ENCODE measurements at places on chromosomes 16 and 17. TPM values are rescaled to one million over a fixed set of nuclear protein-coding genes. Genes with fewer than 3 reads are reported as not detected.

GRCh38 chr17:74150428-74151025, 53.0 kb upstream of the RPL38 start:
- H3K36me3 ChIP-seq = no peaks in the 10 kb centered on the region
- DNase-seq = no peak
- no peak overlapping the region for H3K4me3 ChIP-seq
- no peaks in the 10 kb centered on the region for H3K4me1 ChIP-seq
- H3K27ac ChIP-seq = no peak overlapping the region

GRCh38 chr17:75777296-75777922, 7.2 kb upstream of the UNK start:
- DNase-seq = no peak
- H3K4me1 ChIP-seq = peaks cover 47% of the 10 kb centered on the region
- peak overlapping the region; percentile 90 for H3K4me3 ChIP-seq
- no peaks in the 10 kb centered on the region for H3K27me3 ChIP-seq

The CHAD gene
- not detected for total RNA-seq

DNA sequence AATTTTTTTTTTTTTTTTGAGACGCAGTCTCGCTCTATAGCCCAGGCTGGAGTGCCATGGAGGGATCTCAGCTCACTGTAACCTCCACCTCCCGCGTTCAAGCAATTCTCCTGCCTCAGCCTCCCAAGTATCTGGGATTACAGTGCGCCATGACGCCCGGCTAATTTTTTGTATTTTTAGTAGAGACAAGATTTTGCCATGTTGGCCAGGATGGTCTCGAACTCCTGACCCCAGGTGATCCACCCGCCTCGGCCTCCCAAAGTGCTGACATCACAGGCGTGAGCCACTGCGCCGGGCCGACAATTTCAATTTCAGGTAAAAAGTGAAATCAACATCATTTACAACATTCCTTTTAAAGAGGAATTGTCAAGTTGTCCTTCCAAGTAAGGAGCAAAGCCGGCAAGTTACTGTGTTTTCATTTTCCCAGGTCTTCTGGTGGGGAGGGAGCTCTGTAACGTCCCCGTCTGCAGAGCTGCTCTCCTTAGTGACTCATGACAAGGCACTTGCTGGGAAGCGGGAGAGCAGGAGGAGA, 873 bp downstream of the NPLOC4 start:
- H3K27me3 ChIP-seq = no peaks in the 10 kb centered on the region
- no peak for DNase-seq
- peak overlapping the region; percentile 97 for H3K4me3 ChIP-seq
- H3K36me3 ChIP-seq = peaks cover 5% of the 10 kb centered on the region
- peaks cover 25% of the 10 kb centered on the region for H3K4me1 ChIP-seq

GRCh38 chr17:11303773-11304394, 62.9 kb downstream of the SHISA6 start:
- H3K4me3 ChIP-seq = no peak overlapping the region
- no peaks in the 10 kb centered on the region for H3K4me1 ChIP-seq
- H3K27me3 ChIP-seq = no peaks in the 10 kb centered on the region
- DNase-seq = no peak
